ENCODE measurements at places on chromosomes 6 and 20. TPM values are rescaled to one million over a fixed set of nuclear protein-coding genes. Genes with fewer than 3 reads are reported as not detected.

DNA sequence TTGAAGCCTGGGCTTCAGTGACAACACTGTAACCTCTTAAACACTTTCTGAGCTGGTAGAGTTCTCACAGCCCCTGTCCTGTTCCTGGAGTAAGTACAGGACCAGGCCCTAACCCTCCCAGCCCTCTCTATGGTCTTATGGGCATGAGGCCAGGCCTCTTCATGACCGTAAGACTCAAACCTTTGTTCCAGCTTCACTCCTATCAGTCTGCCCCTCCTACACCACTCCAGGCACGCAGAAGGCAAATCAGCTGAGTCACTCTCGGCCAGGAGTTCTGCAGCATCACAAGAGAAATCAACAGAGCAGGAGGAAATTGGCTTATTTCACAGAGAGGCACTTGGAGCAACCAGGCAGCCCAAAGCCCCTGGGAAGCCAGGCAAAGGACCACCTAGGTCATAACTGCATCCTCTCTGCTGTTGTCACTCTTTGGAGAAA, 25.3 kb upstream of the CHD6 start:
- DNase-seq = peak; percentile 45

DNA sequence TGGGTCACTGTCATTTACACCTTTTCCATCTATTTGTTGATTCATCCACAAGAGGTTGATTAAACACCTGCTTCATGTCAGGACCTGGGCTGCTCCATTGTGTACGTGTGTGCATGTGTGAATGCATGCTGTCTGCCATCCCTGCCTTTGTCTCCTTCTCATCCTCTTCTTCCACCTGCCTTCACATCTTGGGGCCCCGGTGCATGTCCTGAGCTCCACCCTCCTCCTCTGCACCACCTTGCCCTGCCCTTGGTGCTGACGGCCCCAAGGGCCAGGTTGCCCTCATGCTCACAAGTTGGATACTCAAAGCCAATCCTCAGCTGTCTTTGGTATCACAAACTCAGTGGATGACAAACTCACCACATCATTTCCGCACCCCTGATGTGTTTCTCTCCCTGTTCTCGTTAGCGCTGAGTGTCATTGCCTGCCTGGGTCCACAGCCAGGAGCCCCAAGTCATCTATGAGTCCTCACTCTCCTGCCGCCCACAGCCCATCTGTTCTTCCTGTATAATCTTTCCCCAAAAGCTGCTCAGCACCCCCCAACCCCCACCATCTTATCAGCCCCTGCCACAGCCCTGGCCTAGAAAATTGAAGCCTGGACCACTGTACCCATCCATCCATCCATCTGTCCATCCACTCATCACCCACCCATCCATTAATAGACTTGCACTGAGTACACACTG, 85.0 kb downstream of the SRC start:
- no peak for DNase-seq

- DNase-seq = no peak
Measured at GRCh38 chr20:50484271-50484976, 25.8 kb upstream of the PTPN1 start.

GRCh38 chr20:9253006-9253539, 184.2 kb downstream of the PLCB4 start:
- no peak for DNase-seq

DNA sequence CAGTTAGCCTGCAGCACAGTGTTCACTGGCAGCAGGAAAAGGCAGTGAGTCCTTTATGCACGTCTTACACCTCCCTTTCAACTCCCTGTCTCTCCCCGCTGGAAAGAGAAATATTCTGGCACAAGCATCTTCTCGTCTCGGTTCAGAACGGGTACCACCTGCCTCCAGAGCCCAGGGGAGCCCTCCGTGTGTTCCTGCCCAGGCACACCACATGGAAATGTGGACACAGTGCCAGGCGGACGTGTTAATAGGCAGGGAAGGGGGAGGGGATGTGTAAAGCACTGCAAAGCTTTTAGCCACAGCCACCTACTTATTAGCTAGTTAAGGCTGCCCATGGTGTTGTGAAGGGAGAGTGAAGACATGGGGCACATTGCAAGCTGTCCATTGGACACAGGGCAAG, 219.7 kb downstream of the FARS2 start:
- DNase-seq = no peak

GRCh38 chr6:11346516-11346915, 114.0 kb upstream of the NEDD9 start:
- DNase-seq = no peak

ARFGEF3 gene
- total RNA-seq = 23.8 TPM

TAGAP gene
- 2.3 TPM for total RNA-seq
